Left forelimb (tissue), 1 donor: ENCODE measurements at places on chromosomes 6 and 20.

GRCh38 chr6:56789879-56790278 is 147.2 kb upstream of the DST start:
- DNase-seq, result no peak

- no peak for DNase-seq
Measured at GRCh38 chr20:54221353-54221752, 13.5 kb downstream of the PFDN4 start.

DNA sequence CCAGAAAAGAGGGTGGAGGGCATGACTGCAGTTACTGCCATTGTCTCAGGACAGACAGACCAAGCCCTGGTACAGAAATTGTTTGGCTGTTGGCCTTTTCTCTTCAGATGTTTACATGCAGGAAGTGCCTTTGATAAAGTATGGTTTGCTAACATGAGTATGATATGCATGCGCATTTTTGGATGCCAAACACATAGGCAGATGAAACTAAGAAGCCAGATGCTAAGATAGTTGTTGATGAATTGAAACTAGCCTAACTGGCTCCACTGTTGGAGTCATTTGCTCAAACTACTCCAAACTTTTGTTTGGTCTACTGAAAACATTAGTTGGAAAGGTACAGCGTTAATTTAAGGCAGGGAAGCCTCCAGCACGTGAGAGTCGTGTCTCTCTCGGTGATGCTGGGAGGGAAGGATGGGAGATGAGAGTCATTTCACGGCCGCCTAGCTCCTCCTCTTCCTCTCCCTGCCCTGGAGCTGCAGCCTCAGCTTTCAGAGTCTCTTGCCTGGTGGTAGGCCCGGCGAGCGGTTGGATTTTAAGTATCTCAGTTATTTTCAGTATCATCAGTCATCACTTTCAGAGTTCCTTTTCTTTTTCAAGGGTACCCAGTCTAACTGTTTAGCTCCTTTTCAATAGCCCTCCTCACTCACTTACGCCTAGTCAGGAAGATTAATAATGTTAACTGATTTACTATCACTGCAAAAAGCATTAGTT is 29.7 kb downstream of the RREB1 start:
- DNase-seq, result no peak

- DNase-seq, result no peak
Measured at GRCh38 chr6:29414588-29414987, at the start of gene OR12D1. OR12D1 (plus strand) TSS chr6:29414928.

DNA sequence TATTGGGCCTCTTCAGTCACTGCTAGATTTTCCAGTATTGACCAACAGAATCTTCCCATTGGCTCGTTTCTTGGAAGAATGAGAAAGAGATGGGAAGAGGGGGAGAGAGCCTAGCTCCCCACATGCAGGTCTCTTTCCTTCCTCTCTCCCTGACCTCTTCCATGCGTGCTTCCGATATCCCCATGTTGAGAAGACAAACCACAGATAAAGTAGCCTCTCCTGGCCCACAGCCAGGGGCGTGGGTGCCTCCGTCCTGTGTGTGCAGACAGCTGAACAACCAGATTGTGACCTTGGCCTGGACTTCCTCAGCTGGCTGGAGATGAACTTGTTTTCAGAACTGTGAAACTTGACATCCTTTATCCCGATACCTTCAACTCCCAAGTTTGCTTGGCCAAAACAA is 71.0 kb downstream of the EDN3 start:
- no peak for DNase-seq

GRCh38 chr6:105250533-105250932 is 70.7 kb upstream of the POPDC3 start:
- no peak for DNase-seq

DNA sequence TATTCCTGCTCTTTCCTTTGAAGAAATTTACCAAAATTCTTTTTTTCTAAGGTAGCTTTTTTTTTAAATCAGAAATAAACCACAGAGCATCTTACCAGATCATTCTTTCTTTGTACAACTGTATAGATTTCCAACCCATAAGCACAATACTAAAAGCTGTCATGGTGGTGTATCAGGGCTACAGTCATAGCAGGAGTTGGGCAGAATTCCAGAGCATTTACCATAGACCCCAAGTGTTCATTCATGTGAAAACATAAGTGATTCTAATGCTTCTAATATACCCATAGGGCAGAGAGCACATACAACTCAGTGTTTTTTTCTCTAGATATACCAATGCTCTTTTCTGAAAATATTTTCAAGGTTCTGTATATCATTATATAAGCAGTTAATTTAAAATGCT is 392.5 kb downstream of the FRK start:
- DNase-seq, result no peak
